ENCODE measurements at places on chromosomes 2 and 18. TPM values are rescaled to one million over a fixed set of nuclear protein-coding genes. Genes with fewer than 3 reads are reported as not detected.

DNA sequence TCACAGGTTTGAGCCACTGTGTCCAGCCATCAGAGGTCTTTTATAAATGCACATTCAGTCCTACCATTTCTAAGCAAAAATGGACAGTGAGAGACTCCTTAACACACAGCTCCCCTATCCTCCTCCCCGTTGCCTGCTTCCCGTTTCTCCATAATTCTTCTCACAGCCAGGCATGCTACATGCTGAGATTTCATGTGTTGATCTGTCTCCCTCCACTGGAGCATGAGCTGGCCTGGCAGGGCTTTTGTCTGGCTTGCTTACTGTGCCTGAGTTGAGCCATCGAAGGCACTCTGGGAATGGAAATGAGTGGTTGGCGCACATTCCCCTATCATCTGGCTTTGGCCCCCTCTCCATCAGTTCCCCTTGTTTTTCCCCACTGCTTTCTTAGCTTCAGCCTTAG is 413.5 kb downstream of the PTPRM start:
- DNase-seq = no peak
- no peak overlapping the region for H3K27ac ChIP-seq
- no peaks in the 10 kb centered on the region for H3K27me3 ChIP-seq
- no peaks in the 10 kb centered on the region for H3K36me3 ChIP-seq

- peaks cover 26% of the 10 kb centered on the region for H3K36me3 ChIP-seq
- peaks cover 48% of the 10 kb centered on the region for H3K4me1 ChIP-seq
- peak overlapping the region; percentile 96 for H3K4me3 ChIP-seq
- peak overlapping the region; percentile 80 for H3K27ac ChIP-seq
- H3K27me3 ChIP-seq = no peaks in the 10 kb centered on the region
These were observed 869 bp upstream of the THUMPD2 start for GRCh38 chr2:39779927-39780326.

DNA sequence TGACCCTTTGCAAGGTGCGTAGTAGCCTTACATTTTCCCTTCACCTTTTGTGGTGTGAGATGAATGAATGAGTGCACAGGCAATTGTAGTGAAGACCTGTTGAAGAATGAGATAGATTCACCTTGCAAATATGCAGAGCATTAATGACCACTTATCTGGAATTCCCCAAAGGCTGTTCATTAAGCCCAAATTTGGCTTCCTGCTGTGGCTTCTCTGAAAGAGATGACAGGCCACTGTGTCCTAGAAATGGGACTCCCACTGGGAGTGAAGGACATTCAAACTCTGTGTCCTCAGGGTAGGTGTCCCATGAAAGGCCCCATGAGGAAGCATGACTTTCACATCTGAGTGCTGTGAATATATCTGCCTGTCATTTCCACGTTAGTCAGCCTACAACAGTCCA is 1821.8 kb upstream of the PIK3C3 start:
- no peak for DNase-seq
- no peaks in the 10 kb centered on the region for H3K4me1 ChIP-seq
- H3K4me3 ChIP-seq = no peak overlapping the region
- H3K36me3 ChIP-seq = no peaks in the 10 kb centered on the region

DNA sequence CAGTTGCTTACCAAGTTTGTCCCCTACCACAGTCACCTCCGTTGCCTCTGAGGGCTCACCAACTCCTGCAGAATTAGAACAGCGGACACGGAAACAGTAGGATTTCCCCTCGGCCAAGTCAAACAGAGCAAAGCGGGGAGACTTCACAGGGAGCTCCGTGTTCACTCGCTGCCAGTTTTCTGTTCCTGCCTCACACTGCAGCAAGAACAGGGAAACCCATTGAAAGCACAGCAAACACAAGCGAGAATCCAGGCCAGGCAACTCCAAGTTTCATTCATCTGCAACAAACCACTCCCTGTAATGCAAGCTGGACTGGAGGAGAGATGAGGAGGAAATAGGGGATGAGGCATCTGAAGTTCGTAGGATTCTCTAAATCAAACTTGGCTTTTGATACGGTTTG is 84.2 kb downstream of the MYOM1 start:
- no peaks in the 10 kb centered on the region for H3K27me3 ChIP-seq
- H3K27ac ChIP-seq = no peak overlapping the region
- no peak for DNase-seq
- no peaks in the 10 kb centered on the region for H3K36me3 ChIP-seq
- no peak overlapping the region for H3K4me3 ChIP-seq

GRCh38 chr2:237276716-237277490 is 137.1 kb downstream of the COL6A3 start:
- DNase-seq = no peak
- no peaks in the 10 kb centered on the region for H3K4me1 ChIP-seq

GRCh38 chr2:78780256-78780655 is 245.2 kb upstream of the REG3G start:
- H3K27me3 ChIP-seq = no peaks in the 10 kb centered on the region
- H3K27ac ChIP-seq = no peak overlapping the region
- no peaks in the 10 kb centered on the region for H3K4me1 ChIP-seq
- DNase-seq = no peak
- no peaks in the 10 kb centered on the region for H3K36me3 ChIP-seq

GRCh38 chr2:47751856-47752414 is 31.0 kb upstream of the MSH6 start:
- H3K4me3 ChIP-seq = no peak overlapping the region
- H3K4me1 ChIP-seq = peaks cover 5% of the 10 kb centered on the region
- H3K36me3 ChIP-seq = no peaks in the 10 kb centered on the region

- no peak overlapping the region for H3K4me3 ChIP-seq
- peaks cover 24% of the 10 kb centered on the region for H3K4me1 ChIP-seq
- DNase-seq = peak; percentile 37
These were observed 86.1 kb downstream of the ACVR1 start for GRCh38 chr2:157789933-157790511.

DNA sequence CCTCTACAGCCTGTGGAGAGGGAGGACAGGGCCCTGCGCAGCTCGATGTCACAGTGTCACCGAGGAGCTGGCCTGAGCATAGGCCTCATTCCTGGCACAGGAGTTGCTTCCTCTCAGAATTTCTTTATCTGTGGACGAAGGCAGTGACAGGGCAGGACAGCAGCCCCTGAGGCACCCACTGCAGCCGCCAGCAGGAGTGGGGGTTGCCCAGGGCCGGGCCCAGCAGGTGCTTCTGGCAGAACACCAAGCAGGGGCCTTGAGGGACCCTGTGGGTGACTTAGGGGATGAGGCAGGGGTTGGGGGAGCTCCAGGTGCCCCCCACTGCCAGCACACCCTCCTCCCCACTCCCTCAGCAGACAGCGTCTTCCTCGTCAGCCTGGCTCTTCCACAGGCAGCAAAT is 290.0 kb downstream of the PHLPP1 start:
- H3K36me3 ChIP-seq = no peaks in the 10 kb centered on the region
- DNase-seq = no peak
- no peak overlapping the region for H3K27ac ChIP-seq
- H3K27me3 ChIP-seq = no peaks in the 10 kb centered on the region
- H3K4me1 ChIP-seq = no peaks in the 10 kb centered on the region
- H3K4me3 ChIP-seq = no peak overlapping the region

Gene CGREF1
- total RNA-seq = 3.7 TPM

Gene TLX2
- not detected for total RNA-seq

Gene ADAM17
- 14.2 TPM for total RNA-seq

Gene PSMD1
- total RNA-seq = 114 TPM

Gene DSC3
- total RNA-seq = not detected

Gene GAREM1
- not detected for total RNA-seq

Gene PRKAG3
- not detected for total RNA-seq

Gene NR4A2
- total RNA-seq = 57.6 TPM

Data from activated CD8-positive, alpha-beta T cell treated with anti-CD3 and anti-CD28 coated beads for 36 hours (primary cell).